Midbrain (tissue), 1 donor: ENCODE measurements at places on chromosomes 16 and 17.

- DNase-seq: no peak
These were observed 2.7 kb upstream of the PRSS41 start for GRCh38 chr16:2795395-2796143.

- DNase-seq: no peak
These were observed 1.2 kb downstream of the JPT1 start for GRCh38 chr17:75152922-75153779.

DNA sequence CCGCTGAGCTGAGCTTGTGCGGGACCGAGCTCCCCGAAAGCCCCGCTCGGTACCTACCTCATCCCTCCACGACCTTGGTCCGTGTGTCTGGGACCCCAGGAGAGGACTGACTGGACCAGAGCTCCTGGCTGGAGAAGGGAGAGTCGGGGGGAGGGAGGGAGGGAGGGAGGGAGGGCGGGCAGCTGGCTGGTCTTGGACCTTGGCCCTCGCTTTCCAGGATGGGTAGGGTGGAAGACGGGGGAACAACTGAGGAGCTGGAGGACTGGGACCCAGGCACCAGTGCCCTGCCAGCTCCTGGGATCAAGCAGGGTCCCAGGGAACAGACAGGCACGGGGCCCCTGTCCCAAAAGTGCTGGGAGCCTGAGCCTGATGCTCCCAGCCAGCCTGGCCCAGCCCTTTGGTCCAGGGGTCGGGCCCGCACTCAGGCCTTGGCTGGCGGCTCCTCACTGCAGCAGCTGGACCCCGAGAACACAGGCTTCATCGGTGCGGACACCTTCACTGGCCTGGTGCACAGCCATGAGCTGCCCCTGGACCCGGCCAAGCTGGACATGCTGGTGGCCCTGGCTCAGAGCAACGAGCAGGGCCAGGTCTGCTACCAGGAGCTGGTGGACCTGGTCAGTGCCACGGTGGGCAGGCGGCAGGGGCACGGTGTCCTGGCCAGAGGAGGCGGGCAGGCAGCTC is 553 bp downstream of the RHBDL1 start:
- DNase-seq: no peak

DNA sequence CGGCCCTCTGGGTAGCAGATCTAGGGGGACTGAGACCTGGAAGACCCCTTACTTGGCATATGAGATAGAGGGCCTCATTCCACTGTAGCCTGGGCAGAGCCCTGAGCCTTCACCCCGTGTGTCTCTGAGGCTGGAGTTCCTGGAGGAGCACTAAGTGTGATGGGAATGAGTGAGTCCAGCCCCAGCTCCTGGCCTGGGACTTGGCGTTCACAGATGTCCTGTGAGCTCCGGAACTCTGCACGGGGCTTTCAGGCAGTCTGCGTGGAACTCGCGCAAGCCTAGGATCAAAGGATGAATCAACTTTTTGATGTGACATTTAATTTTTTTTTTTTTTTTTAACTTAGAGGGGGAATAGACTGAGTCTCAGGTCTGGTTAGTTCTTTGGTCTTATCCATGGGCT is 1.8 kb downstream of the NKD1 start:
- no peak for DNase-seq

- peak; percentile 21 for DNase-seq
These were observed 21.4 kb downstream of the RPS6KB1 start for GRCh38 chr17:59914274-59914854.

DNA sequence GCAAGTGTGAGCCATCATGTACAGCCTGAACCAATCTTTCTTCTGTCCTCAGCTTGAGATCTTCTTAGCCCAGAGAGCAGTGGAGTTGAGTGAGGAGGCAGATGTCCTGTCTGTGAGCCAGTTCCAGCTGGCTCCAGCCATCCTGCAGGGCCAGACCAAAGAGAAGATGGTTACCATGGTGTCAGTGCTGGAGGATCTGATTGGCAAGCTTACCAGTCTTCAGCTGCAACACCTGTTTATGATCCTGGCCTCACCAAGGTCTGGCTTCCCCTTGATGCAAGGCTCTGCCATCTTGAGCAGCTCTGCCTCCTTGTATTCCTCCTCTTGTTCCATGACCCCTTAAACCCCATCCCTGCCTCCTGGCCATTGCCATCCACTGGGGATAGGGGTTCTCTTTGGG is 9.6 kb downstream of the CDK5RAP3 start:
- no peak for DNase-seq

DNA sequence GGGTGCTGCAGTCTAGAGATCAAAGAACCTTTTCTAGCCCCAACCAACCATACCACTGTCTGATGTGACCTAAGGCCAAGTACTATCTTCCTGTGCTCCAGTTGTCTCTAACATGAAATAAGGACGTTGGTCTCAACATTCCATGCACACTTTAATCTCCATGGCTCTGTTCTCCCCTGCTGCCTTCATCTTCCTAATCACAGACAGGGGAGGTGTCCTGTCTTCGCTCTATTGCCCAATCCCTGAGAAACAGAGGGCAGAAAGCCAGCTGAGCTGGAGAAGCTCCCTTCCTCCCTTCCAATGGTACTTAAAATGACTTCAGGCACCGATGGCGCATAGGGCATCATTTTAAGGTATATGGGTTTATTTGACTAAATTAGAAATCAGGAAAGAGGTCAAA is 148.9 kb upstream of the GNAO1 start:
- DNase-seq: no peak

GRCh38 chr16:73735018-73735417 is 561.6 kb upstream of the PSMD7 start:
- no peak for DNase-seq

DNA sequence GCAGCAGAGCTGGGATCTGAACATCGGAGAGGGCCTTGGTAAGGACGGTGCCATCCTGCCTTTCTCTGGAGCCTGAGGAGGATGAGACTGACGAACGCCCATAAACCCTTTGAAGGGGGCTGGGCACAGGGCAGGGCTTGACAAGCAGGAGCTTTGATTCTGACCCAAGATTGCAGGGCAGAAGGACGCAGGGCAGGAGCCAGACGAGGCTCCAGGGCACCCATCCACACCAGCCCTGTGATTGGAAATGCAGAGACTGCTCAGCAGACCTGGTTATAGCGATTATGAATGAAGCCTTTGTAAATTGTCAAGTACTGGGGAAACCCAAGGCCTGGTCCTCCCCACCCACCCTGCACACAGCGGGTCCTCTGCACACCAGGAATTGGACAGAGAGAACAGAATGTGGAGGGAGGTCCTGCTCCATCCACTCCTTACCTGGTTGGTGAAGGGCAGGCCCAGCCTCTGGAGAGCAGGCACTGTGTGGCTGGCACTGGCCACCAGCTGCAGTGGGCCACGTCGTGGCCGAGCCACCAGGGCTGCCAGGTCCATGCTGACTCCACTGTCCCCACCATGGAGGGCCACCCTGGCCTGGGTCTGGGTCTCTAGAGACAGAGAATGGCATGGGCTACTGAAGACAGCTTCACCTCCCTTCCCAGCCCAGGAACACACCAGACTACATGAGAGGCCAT is 68.8 kb downstream of the RMI2 start:
- DNase-seq: no peak

DNA sequence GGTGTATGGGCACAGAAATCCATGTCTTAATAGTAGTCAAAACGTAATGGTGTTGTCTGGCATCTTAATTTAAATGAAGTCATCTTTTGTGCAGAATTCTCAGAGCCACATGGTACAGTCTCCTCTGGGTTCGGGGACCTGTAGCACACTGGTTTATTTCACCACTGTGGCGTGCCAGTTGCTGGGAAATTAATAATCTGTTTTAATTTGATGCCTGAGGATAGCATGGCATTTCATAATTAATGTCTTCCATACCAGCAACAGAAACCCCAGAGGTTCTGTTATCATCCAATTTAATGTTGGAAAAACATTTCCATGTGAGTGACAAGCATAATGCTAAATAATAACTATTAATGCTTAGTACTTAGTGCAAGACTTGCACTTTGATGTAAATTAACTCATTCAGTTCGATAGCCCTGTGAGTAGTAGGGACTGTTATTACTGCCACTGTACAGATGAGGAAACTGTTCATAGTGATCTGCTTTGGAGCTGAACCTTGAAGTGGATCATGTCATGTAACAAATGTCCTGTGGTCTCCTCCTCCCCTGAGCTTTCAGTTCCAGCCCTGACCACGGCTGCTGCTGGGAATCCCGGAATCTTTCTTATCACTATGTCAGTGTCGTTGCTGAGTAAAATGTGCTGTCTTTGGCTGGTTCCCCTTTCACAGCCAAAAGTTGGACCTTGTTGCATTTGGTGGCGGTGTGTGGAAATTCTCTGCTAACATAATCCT is 51.2 kb downstream of the SNX29 start:
- DNase-seq: no peak

GRCh38 chr17:65193305-65193704 is 56.1 kb downstream of the RGS9 start:
- no peak for DNase-seq

DNA sequence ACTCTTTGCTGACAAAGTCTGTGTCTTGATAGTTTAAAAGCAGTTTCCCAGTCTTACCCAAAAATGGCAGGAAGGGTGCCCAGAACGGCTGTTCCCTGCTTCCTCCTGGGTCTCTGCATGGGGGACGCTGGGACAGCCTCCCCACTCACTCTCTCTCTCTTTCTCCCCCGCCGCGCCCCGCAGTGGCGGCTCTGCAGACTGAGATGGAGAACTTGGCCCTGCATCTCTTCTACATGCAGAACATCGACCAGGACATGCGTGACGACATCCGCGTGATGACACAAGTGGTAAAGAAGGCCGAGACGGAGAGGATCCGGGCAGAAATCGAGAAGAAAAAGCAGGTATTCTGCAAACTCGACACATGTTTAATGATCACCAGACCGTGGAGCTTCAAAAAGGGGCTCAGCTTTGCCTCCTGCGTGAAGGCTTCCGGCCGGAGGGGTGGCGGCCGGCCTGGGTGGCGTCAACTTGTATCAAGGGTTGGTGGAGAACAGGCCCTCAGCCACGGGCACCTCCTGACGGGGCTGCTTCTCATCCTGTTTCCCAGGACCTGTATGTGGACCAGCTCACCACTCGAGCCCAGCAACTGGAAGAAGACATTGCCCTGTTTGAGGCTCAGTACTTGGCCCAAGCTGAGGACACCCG is 22.0 kb downstream of the CCDC40 start:
- DNase-seq: no peak

GRCh38 chr16:52785653-52786052 is 238.7 kb upstream of the TOX3 start:
- DNase-seq: no peak

DNA sequence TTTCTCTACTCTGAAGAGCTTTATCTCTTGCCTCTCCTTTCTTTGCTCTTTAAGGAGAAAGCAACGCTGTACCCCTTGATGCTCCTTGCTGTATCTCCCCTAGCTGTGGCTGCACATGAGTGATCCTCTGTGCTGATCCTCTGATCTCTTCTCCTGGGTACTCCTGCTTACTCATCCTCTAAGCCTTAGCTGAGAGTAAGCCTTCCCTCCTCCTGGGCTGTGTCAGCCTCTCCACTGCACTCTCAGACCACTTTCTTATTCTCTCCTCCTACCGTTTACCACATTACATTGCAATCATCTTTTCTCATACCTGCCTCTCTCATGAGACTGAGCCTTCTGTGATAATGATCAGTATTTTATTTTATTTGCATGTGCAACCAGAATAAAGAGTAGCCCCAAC is 25.1 kb downstream of the SOX9 start:
- DNase-seq: no peak

DNA sequence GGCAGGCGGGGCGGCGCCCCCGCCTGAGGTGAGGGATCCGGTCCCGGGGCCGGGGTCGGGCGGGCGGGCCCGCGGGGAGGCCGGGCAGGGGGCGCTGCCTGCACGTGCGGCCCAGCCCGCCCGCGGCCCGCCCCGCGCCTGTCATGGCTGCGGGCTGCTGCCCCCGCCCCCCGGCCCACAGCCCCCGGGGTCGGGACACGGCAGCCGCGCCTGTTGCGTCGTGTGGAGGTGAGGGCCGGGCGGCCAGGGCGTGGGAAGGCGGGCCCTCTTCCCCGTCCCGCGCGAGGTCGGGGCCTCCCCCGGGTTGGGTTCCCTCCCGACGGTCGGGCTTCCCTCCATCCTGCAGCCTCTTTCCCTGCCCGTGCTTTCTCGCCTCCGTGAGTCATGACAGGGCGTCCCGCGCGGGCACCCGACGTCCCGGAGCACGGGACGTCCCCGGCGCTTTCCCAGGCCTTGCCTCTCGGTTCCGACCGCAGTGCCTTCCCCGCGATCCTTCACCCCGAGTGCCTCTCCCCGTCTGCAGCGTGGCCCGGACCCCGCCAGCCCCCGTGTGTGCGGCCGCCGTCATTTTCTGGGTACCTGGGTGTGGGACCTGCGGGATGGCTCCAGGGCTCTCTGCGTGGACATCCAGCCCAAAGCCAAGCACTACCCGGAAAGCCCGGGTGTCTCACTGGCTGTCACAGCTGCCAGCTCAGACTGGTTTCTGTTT is 76.7 kb downstream of the CHD9 start:
- DNase-seq: peak; percentile 52

DNA sequence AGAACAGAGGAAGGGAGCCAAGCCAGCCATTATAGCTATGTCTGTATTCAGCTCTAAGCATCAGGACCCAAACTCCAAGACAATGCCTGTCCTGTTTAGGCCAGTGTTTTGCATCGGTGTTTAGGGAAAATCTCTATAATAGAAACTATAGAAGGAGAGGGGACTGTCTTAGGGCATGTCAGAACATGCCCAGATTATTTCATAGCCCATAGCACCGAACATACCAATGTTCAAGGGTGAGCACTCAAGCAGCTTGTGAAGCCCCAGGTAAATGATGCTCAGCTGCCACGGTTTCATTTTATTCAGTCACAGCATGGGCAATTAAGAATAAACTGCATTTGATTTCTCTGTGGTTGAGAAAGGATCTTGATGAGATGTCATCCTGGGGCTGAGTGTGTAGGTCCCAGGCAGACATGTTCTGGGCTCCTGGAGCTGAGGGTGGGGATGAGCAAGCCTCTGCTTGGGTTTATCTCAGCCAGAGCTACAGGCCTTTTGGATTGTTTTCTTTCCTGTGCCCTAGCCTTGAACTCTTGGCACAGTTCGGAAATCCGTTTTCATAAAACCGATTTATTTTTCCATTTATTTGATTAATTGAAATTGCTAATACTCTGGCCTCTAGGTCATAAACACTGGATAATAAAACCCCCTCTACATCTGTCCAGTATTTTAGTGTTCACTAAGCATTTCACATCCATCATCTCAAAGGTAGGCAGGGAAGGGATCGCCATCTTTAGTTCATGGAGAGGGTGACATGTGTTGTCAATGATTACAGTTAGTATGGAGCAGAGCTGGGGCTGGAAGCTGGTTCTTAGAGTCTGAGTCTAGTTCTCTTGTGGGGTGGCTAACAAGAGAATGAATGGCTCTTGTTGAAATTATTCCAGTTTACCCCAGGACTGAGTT is 290.7 kb upstream of the ASIC2 start:
- no peak for DNase-seq

- DNase-seq: no peak
These were observed 13.0 kb upstream of the MPHOSPH6 start for GRCh38 chr16:82183004-82183397.

GRCh38 chr17:60652454-60653247 is 25.0 kb upstream of the BCAS3 start:
- DNase-seq: no peak
